ENCODE measurements at places on chromosomes 5 and 9.

GRCh38 chr9:129102791-129103594 is 7.6 kb downstream of the CRAT start:
- peak; percentile 74 for DNase-seq

GRCh38 chr9:10204276-10204675 is 408.5 kb downstream of the PTPRD start:
- DNase-seq = no peak

- DNase-seq = no peak
Measured at GRCh38 chr5:135533794-135534193, 2.0 kb downstream of the NEUROG1 start.

- no peak for DNase-seq
Measured at GRCh38 chr5:138289296-138289695, 14.9 kb upstream of the GFRA3 start.
